Vagina (tissue), 2 donors: ENCODE measurements at places on chromosomes 4 and X.

DNA sequence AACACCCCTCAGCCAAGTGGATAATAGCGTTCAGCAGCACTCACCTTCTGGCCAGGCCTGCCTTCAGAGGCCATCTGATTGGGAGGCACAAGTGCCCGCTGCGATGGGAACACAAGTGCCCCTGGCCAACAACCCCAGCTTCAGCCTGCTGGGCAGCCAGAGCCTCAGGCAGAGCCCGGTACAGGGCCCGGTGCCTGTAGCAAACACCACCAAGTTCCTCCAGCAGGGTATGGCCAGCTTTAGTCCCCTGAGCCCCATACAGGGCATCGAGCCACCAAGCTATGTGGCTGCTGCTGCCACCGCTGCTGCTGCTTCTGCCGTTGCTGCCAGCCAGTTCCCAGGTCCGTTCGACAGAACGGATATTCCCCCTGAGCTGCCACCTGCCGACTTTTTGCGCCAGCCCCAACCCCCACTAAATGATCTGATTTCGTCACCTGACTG lies 55.9 kb upstream of the MTM1 start:
- no peak for DNase-seq

- DNase-seq = no peak
Observed at GRCh38 chr4:76571274-76571673, 136.2 kb downstream of the SHROOM3 start.

GRCh38 chr4:145735347-145735675 lies 55.4 kb downstream of the C4orf51 start:
- no peak for DNase-seq

DNA sequence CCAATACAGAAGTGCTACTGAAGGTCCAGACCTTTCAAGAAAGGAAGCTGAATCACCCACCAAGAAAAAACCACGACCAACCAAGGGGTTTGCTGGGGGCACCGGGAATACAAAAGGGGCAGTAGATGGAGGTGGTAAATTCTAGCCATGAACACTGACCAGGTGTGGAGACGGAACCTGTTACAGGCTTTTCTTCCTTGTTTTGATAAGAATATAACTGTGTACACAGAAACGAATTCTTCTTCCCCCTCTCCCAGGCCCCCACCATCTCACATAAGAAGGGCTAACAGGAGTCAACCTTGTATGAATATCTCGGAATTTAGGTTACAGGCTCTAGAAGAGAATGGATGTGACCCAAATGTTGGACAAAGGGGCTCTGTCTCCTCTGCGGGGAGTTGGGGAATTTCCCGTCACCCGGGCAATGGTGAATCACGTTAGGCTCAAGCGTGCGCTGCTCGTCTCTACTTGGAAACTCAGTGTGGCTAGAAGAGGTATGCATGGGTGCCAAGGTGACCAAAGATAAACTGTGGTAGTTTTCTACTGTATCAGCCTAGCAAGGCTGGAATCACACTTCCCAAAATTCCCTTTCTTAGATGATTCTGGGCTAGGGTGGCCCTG lies 87.0 kb downstream of the AFAP1 start:
- no peak for DNase-seq

DNA sequence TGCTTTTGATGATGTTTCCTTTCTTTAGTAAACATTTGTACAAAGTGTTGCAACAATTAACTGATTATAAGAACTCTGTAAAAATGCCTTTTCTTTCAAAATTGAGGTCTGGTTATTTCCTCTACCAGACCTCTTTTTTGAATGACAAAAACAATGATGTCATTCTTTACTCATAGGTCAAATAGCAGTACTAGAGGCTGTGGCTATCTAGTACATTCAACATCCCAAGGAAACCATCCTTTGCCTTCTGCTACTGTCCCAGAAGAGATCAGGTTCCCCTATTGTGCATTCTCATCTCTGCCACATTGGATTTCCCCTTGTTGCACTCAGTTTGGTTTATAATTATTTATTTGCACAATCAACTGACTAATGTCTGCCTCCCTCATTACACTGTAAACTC lies 19.1 kb upstream of the MAD2L1 start:
- no peak for DNase-seq

GRCh38 chrX:53686151-53686885 lies at the start of gene HUWE1:
TSS of gene HUWE1 (minus strand) at chrX:53686719. CDS start at chrX:53654107, 32,612 bp downstream.
- DNase-seq = no peak

- DNase-seq = no peak
Observed at GRCh38 chr4:26238778-26239679, 81.8 kb upstream of the RBPJ start.

- no peak for DNase-seq
Observed at GRCh38 chr4:133618963-133619362, 469.9 kb downstream of the PCDH10 start.

GRCh38 chr4:98383431-98384106 lies 122.4 kb downstream of the RAP1GDS1 start:
- DNase-seq = no peak

DNA sequence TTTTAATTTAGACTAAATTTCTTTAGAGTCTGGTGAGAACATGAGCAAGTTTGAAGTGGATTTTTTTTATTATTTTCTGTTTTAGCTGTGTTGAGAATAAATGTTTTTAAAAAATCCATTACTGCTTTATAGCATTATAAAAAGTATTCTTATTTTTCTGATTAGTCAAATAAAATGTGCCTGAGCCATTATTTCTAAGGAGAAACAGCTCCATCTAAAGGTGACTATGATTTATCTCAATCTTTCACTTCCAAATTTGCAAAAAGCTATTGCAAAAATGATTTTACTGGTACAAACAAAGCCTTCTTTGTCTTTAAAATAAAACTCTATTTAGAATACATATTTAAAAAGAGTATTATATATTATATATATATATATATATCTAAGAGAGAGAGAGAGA lies 959.2 kb downstream of the FAM133A start:
- DNase-seq = no peak

- no peak for DNase-seq
Observed at GRCh38 chrX:107709266-107709806, 66.3 kb downstream of the TSC22D3 start.

DNA sequence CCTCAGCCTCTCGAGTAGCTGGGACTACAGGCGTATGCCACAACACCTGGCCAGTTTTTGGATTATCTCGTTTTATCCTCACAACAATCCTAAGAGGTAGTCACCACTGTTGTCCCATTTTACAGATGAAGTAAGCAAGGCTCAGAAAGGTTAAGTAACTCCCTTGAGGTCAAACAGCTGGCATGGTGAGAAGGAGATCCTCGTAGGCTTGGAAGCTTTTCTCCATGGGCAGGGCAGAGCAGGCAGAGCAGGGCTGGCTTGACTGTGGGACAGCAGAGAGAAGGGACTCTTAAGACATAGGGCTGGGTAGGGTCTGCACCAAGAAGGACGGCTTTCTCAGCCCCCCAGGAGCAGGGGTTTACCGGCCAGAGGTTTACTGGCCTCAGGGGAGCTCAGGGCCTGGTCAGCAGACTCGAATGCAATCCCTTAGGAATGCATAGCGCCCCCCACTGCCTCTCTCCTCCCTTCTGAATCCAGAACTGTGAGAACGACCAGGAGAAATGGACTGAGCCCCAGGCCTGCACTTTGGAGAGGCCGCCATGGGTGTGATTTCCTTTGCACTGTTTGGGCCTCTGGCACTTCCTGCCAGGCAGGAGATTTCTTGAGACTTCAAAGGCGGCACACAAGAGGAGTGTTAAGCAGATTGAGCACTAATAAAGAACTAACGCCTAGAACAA lies 14.0 kb upstream of the CDKN2AIP start:
- DNase-seq = no peak

- no peak for DNase-seq
Observed at GRCh38 chr4:3177426-3177825, 71.5 kb upstream of the MSANTD1 start.

DNA sequence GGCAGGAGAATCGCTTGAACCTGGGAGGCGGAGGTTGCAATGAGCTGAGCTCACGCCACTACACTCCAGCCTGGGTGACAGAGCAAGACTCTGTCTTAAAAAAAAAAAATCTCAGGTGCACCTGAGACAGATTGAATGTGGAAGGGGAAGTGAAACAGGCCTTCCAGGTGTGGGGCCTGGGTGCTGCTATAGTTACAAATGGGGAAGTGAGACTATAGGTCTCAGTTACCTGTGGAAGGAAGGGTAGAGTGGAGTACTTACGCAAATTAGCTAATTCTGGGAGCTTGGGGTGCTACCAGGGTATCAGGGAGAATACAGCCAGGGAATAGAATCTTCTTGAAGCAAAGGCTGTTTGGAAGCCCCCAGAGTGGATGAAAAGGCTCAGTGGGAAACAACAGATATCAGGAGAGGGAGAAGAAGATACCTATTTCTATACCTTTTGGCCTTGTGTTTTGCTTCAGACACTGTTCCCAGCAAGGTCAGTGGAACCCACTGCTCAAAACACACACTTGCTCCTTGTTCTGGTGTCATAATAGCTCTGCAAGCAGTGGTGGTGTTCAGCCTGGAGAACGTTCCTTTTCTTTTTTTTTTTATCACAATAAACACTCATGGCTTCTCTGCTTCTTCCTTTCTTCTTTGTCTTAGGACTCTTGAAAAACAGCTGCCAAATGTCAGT lies 7.0 kb downstream of the CD38 start:
- DNase-seq = no peak

GRCh38 chr4:98516042-98516440 lies 142.4 kb downstream of the TSPAN5 start:
- DNase-seq = no peak

DNA sequence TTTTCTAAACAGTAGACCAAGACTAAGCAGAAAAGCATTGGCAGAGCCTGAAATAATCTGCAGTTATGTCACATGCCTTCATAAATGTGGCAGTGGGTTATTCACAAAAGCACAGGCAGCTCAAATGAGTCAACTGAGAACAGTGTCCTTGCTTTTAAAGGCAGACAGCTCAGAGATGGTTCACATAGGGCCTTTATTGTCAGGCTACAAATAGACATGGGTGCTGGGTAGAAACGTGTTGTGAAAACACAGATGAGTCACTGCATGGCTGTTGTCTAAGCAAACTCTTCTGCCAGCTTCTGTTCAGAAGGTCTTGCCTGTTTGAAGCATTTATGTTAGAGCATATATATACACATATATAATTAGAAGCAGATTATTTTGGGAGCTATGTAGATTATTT lies 118.0 kb downstream of the SLC4A4 start:
- no peak for DNase-seq

GRCh38 chr4:182510836-182511235 lies 267.6 kb downstream of the TENM3 start:
- no peak for DNase-seq

DNA sequence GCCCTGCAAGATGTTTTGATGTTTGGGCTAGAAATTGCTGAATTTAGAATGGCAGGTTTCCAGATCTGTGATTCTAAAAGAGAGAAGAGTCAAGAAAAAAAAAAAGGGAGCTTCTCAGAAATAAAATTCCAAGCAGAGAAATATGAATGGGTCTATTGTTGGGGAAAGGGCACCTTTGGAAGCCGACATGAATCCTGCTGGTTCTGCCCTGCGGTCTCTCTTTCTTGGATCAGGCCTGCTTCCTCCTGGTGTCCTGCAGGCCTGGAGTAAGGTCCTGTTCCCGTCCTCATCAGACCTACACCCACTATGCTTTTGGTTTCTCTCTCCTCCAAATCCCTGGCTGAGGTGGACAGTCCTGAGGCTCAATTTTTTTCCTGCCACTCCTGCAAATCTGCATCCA lies 109.8 kb upstream of the TRIM2 start:
- DNase-seq = no peak

DNA sequence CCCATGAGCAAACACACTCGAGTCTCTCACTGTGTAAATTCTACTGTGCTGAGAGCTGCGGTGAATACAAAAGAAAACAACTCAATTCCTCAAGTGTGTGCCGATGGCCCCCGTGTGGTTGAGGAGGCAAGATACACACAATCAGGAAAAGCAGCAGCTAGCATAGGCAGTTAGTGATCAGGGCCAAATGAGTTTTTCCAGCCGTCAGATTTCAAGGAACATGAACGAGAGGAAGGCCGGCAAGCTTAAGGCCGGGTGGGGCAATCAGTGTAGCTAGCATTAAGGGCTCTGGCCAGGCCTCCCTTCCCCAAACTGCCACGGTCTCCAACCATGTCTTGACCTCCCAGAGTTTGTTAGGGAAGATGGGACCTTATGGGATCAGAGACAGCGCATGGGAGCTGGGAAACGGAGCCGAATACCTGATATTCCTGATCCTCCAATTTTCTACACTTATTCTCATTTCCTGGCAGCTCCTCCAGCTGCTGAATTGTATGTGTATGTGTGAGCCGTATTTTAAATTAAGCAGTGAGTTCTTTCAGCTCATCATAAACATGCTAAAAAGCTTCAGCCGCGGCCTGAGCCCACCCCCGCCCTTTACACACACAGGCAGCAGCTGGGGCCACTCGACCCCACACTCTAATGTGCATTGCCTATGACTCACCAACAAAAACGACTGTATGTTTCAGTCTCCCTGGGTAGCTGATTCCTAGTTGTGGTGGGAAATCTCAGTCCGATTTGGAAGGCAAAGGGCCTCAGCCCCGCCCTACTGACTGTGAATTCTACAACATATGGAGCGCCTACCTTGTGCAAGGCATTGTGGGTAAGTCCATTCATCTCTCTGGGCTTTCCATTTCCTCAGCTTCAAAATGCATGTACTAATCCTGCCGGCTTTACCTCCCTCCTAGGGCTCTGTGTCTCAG lies 59.9 kb downstream of the RTL9 start:
- DNase-seq = no peak

- DNase-seq = no peak
Observed at GRCh38 chr4:48275247-48275646, 5.6 kb upstream of the TEC start.

- DNase-seq = no peak
Observed at GRCh38 chr4:145003675-145004074, 94.3 kb downstream of the ANAPC10 start.

GRCh38 chrX:80766916-80767315 lies 42.8 kb downstream of the BRWD3 start:
- no peak for DNase-seq

GRCh38 chr4:151031831-151032605 lies 16.9 kb upstream of the LRBA start:
- no peak for DNase-seq

DNA sequence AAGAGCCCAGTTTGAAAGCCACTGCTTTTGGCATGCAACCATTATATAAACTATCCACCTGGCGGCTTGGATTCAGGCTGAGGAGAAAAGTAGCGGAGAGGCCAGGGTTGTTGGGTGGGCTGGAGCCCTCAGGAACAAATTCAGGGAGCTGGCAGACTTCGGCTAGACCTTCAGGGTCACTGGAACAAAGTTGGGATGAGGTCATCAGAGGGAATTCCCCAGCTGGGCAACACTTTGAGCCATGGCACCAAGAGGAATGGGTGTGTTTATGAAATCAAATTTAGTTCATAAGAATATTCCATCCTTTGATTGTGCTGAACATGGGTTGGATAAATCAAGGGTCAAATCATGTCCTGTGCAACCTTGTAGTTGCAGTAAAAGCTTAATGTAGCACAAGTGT lies 22.0 kb downstream of the MTMR1 start:
- DNase-seq = no peak

- DNase-seq = no peak
Observed at GRCh38 chr4:139144161-139144859, 32.7 kb downstream of the ELF2 start.

GRCh38 chrX:14616836-14617235 lies 87.5 kb downstream of the GLRA2 start:
- no peak for DNase-seq

DNA sequence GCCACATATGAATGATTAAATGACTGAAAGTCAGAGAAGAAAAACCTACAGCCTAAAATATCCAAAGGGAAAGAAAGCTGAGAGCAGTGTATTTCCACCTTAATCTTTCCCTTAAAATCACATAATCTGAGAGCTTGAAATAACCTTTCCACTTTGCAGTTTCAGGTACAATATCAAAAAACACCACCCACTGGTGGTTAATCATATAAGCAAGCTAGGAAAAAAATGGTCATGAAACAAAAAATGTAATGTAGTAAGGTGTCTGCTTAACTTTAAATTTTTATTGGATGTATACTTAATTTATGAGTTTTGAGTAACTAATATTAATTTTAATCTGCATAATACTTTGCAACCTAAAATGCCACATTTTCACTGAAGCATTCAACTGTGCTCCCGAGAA lies 3.2 kb downstream of the PRDM5 start:
- DNase-seq = no peak
